Chondrocyte (in vitro differentiated cells): ENCODE measurements at places on chromosomes 3 and 15.

- DNase-seq: no peak
Measured at GRCh38 chr3:47613722-47614121, 35.1 kb upstream of the CSPG5 start.

DNA sequence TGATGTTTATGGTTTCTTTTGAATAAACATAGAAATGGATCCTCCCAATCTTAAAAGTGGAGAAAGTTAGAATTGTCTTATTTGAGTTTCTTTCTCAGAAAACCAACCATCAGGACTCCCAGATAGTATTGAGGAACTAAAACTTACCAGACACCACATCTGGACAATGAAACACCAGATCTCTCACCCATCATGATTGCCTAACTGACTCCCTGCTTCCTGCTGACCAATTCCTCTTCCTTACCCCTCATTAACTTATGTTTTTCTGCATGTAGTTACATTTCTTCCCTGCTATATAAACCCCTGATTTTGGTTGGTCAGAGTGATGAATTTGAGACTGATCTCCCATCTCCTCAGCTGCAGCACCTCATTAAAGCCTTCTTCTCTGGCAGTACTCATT is 242.0 kb upstream of the SETMAR start:
- DNase-seq: no peak

DNA sequence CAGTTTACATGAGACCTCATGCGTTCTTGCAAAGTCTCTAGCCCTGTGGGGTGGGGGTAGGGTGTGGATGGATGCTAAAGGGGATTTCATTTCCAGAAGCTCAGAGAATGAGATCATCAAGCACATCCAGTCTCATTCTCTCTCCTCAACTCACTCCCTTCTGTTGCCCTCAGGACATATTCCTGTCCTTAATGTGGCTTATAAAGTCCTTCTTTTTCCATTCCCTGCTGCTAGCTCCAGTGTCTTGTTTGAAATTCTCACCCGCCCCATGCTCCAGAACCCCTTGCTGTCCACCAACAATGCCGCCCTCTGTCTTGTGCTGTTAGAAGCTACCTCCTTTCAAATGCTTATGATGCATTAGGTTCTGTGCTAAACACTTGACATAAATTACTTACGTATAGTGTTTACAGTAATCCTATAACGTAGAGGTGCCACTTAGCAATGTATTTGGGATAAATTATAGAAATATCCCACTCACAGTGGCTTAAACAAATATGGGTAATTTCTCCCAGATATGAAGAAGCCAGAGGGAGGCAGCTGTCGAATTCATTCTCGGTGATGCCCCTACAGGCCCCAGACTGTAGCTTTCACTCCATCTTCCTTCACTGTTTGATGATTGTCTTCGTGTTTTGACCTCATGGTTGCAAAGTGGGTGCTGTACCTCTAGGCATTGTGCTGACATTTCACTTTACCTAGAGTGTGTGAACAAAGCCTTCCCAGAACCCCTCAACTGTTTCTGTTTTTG is 273.1 kb upstream of the TBL1XR1 start:
- no peak for DNase-seq

DNA sequence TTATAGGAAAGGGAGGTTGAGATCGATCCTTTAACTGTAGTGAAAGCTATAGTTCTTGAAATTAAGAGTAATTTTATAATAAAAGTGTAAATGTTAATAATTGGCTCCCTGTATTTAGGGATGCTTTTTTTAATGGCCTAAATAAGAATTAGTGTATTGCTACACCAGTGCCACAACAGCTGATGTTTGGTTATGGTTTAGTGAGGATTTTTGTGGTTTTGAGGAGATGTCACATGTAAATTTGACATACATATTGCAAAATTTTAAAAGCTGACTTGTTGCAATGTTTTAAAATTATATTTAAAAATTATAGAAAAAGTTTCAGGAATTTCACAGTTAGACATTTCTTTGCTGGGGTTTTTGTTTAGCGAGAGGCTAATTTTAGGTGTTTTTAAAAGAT is 3.9 kb downstream of the TSC22D2 start:
- DNase-seq: no peak

DNA sequence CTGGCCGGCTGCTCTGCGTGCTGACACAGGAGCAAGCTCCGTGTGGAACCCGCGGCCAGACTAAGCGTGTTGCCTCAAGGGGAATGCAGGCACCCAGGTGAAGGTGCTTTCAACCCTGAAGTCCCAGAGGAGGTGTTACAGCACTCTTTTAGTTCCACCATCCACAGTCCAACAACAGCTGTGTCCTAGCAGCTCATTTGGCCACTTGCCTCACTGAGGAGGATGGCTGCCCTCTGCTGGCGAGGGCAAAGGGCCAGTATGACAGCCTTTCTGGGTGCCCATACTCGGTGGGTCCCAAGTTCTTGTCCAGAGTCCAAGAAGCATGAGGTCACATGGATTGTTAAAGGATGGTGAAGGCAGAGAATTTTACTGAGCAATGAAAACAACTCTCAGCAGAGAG is 87.8 kb downstream of the C3orf85 start:
- no peak for DNase-seq

DNA sequence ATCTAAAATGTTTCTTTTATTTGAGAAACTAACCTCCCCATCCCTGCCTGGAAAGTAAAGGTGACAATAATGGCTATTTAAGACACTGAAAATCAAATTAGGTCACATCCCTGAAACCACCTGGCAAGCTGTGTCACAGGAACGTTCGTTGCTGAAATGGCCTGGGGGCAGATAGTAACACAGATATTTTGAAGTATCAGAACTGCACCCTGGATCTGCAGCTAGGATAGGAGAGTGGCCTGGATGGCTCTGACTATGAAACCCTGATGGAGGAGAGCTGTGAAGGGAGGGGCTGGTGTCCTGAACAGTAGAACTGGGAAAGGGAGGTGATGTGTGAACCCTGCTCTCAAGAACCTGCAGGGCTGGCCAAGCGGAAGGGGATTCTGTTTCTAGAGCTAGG is 648.3 kb upstream of the CFAP20DC start:
- no peak for DNase-seq

GRCh38 chr3:163983940-163984339 is 1094.4 kb downstream of the SI start:
- DNase-seq: no peak

GRCh38 chr3:197355713-197356112 is 57.3 kb upstream of the DLG1 start:
- DNase-seq: no peak

- no peak for DNase-seq
Measured at GRCh38 chr3:11907667-11908660, 61.3 kb upstream of the TAMM41 start.
